AG08395 (cell line): ENCODE measurements at places on chromosomes 12 and 14.

GRCh38 chr12:2341871-2342270, 289.1 kb downstream of the CACNA1C start:
- DNase-seq: peak; percentile 74

DNA sequence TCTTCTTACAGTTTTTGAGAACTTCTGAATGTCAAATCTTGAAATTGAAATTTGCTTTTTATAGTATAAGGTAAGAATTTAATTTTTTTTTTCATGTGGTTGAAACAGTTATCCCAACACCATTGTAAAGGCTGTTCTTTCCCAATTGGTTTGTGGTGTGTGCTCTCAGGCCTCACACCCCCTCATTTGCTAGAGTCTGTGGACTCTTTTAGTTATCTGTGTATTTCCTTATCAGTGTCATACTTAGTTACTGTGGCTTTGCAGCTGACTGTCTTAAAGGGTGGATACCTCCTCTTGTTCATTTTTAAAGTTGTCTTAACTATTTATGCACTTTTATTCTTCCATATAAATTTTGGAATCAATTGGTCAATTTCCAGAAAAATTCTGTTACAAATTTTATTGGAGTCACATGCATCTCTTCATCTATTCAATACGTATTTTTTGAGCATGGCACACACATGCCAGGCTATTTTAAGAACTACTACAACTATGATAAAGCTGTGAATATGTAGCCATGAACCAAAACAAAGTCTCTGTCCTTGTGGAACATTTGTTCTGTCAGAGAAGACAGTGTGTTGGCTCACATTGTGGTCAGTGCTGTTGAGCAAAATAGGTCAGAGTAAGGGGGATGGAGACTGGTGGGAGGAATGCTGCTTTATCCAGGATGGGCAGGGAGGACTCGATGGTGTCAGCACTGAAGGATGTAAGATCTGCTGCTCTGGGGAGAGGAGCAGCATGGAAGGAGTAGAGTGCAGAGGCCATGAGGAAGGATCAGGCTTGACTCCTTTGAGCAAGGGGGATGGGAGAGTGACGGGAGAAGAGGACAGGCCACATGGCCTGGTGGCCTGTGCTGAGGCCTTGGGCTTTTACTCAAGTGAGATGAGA, 24.1 kb downstream of the FGF23 start:
- DNase-seq: no peak

DNA sequence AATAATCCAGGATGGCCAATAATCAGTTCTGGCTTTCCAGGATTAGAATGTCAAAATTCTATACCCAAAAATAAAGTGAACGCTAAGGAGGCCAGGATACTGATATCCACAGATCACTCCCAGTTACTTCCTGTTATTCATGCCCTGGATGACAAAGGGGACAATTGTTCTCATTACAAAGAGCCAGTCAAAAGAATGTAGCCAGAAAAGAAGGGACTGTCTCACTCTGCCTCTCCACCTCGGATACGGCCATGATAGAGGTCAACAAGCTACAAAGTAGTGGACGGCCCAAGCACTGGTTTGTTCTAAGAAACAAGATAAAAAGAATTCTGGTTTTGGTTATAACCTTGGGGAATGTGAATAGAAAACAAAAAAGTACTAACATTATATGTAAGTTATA, 116.1 kb upstream of the ATF7IP start:
- no peak for DNase-seq

GRCh38 chr14:57492859-57493258, 798 bp downstream of the CCDC198 start:
- DNase-seq: peak; percentile 51

DNA sequence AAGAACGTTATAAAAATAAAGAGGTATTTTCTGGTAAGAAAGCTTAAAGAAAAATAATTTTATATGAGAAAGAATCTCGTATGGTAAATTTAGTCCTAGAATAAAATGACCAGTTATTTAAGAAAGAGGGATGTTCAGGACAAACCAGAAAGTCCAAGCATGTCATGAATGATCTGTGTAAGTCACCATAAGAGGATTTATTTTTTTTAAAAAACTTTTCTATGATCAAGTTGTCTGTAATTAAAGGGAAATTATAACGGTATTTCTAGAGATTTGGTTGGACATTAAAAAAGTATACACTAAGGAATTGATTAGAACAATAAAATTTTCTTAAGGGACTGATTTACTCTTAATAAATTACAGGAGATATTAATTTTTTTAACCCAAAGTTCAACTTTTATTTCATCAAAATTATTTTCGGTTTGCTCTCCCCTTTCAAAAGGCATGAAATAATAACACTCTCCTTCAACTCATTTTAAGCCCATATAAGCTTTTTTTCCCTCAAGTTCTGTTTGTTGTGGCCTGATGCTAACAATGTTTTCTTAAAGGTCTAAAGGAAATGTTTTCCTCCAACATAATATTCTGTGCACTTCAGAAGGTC, 49.9 kb upstream of the CPSF6 start:
- DNase-seq: no peak

- no peak for DNase-seq
Observed at GRCh38 chr14:60233251-60233650, 15.8 kb upstream of the PPM1A start.

DNA sequence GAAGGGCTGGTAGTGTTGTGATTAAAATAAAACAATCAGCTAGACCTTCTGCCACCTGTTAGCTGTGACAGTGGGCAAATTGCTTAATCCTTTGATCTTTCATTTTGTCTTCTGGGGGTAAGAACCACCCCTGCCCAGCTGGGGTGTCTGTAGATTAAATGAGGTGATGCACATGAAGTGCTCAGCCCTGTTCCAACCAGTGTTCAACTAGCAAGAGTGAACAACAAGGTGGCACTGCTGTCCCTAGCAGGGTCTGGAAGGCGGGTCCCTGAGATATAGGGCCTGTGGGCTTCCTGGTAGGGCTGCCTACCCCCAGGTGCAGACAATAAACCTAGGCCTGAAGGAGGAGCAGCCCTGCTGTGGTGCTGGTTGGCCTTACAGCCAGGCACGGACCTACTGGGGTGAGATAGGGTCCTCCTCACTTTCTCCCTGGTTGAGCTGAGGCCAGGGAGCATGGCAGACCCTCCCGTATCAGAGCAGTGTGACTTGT, 60.6 kb downstream of the ARL6IP4 start:
- no peak for DNase-seq

- DNase-seq: no peak
Observed at GRCh38 chr12:39773266-39773665, 153.7 kb upstream of the ABCD2 start.

GRCh38 chr14:100709289-100710284, 17.1 kb upstream of the DLK1 start:
- peak; percentile 54 for DNase-seq

DNA sequence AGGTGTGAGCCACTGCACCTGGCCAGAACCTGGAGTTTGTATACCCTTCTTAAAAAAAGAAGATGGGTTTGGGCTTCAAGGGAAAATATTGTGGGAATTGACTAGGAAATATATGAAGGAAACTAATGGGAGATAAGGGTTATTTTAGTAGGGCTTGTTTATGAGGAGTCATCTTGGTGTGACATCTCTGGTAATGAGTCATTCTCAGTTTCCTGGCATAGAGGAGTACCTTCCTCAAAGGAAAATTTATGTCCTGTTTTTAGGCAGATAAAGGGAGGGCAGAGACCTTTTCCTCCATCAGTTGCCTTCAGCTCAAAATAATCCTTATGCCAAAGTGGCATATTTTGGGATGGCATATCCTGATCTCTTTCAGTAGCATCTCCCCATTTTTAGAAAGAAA, 30.6 kb upstream of the NFKBIA start:
- DNase-seq: no peak

DNA sequence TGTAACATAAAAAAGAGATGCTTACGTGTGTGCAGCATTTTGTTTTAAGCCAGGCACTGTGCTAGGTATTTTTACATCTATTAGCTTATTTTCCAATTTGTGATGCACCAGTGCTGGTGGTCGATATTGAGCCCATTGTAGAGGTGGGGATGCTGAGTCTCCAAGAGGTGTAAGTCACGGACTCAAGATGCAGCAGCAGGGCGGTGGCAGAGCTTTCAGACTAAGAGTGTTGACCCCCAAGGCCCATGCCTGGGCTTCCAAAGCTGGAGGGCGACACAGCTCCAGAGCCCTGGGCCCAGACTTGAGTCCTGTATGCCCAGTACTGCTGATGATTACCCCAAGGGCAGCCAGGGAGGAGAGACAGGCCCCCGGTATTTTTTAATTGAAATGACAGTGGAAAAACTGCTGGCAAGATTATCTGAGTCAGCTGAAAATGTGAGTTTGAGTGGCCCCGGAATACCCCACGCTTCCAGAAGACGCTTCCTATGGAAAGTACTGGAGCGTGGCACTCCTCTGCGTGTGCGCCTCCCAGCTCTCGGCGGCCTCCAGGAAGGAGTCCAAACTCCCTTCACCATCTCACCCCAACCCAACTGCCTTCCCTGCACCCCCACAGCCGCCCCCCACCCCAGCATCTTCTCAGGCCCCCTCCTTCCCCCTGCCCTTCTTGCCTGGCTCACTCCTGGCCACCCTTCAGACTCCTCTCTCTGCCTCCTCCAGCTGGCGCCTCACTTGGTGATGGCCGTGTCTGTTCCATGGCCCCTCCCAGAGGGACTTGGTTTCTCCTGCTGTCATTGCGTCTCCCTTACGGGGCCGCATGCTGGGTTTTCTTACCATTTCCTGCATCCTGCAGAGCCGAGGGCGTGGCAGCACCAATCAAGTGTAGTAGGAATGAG, 40.7 kb downstream of the ELK3 start:
- DNase-seq: no peak

DNA sequence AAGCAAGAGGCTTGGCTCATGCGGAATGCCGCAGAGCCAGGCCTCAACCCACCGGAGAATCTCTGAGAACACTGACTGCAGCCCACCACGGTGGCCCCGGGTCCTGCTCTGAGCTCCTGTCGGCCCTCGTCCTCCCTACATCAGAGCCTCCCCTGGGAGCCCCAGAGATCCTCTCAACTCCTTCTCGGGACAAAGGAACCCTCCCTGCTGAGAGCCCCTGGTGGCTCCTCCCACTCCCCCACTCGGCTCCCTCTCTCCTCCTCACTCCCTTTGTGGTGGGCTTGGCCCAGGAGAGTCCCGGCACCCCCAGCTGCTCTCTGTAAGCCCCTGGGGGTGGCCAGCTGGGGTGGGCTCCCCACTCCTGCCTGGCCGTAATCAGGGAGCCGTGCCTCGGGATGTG, 11.1 kb upstream of the INF2 start:
- DNase-seq: no peak

DNA sequence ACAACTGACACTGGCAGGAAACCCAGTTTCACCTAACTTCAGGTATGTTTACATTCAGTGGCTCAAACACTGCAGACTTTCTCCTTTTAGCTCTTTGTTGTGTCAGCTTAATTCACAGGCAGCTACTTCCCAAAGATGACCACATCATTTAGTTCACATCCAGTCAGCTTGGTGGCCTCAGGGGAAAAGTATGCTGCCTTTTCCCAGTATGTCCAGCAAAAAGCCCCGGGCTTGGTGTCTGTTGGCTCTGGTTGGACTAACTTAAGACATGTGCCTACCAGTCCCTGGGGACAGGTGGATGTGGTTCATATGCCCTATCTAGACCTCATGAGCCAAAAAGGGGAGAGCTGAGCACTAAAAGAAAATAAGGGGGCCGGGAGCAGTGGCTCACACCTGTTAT, 56.4 kb downstream of the GOLGA5 start:
- DNase-seq: peak; percentile 30

GRCh38 chr12:26514364-26514763, 318.6 kb downstream of the ITPR2 start:
- DNase-seq: no peak

DNA sequence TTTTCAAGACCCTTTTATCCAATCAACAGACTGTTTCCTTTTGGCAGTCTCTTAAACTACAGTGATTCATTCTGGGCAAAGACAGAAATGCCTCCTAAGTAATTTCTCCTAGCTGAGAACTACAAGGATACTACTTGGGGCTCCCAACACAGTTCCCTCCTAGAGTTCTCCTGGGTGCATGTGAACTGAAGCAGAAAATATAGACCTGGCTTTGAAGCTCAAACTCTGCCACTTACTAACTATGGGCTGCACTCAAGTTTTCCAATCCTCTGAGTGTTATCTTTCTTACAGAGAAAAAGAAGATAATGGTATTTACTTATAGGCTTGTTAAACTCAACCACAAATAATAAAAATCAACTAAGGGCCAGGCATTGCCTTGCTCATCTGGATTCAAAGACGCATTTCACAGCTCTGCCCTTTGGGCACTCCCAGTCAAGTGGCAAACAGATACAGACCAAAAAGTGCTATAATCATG, 97.6 kb downstream of the EFCAB11 start:
- DNase-seq: peak; percentile 24

DNA sequence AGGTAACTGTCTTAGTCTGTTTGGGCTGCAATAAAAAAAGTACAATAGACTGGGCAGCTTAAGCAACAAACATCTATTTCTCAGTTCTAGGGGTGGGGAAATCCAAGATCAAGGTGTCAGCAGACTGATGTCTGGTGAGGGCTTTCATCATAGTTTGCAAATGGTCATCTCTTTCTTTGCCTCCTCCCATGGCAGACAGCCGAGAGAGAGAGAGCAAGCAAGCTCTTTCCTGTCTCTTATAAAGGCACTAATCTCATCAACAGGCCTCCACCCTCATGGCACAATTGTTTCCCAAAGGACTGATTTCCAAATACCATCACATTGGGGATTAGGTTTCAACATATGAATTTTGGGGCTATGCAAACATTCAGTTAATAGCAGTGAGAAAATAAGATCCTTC, 445.6 kb upstream of the FLRT2 start:
- DNase-seq: no peak

GRCh38 chr12:1456885-1457284, 137.5 kb downstream of the FBXL14 start:
- DNase-seq: no peak

DNA sequence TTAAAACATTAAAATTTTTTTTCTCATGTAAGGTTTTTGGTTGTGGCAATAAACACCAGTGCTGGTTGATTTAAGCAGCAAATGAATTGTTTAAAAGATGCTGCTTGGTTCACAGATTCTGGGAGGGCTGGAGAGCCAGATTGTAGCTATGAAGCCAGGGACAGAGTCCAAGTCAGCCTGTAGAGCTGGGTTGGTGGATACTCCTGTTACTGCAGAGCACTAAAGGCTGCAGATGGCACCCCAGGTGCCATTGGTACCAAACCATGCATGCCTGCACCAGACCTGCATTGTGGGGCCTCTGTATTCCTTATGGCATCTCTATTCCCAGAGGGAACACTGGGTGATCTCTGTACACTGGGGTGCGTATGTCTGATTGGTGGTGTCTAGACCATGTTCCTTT, 113.3 kb downstream of the SNAPC1 start:
- DNase-seq: no peak

- DNase-seq: no peak
Observed at GRCh38 chr14:98512501-98513251, 759.3 kb downstream of the BCL11B start.

GRCh38 chr12:118166946-118167345, 31.0 kb downstream of the PEBP1 start:
- no peak for DNase-seq

GRCh38 chr12:72271451-72272090, 599 bp upstream of the TRHDE start:
- peak; percentile 45 for DNase-seq

- peak; percentile 1 for DNase-seq
Observed at GRCh38 chr12:1916371-1917171, 1.9 kb downstream of the CACNA2D4 start.

GRCh38 chr14:104094056-104094708, 8.7 kb downstream of the ASPG start:
- no peak for DNase-seq
